ENCODE measurements at places on chromosomes 1 and 21.
A peak's percentile ranks its signal among the peaks of the same experiment; 100 is the strongest.

GRCh38 chr1:68375919-68376318, 73.8 kb downstream of the RPE65 start:
- no peak for DNase-seq

DNA sequence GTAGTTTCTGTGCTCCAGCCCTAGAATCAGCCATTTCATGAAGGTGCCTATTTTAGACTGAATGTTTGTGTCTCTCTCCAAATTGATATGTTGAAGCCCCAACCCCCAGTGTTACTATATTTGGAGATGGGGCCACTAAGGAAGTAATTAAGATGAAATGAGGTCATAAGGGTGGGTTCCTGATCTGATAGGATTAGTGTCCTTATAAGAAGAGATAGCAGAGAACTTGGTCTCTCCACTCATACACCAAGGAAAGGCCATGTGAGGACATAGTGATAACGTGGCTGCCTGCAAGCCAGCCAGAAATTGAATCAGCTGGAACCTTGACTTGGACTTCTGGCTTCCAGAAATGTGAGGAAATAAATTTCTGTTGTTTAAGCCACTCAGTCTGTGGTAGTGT, 12.3 kb downstream of the RAVER2 start:
- DNase-seq, result no peak

DNA sequence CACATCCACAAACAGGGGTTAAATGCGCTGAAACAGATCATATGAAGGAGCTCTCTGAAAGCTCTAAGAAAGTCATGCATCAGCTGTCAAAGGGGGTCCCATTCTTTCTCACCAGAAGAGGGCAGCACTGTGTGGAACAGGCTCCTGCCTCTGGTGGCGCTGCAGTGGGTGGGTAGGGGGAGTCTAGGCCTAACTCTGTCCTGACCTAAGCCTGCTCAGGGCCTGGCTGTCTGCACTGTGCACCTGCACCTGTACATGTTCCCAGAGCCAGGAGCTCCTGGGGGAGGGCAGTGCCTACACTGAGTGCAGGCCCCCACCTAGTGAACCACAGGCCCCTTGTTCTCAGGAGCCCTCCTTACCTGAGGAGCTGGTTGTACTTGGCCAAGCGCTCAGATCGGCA, 16.0 kb downstream of the ENO1 start:
- no peak for DNase-seq

GRCh38 chr1:22969304-22969709, 3.4 kb downstream of the LACTBL1 start:
- DNase-seq, result peak; percentile 66

DNA sequence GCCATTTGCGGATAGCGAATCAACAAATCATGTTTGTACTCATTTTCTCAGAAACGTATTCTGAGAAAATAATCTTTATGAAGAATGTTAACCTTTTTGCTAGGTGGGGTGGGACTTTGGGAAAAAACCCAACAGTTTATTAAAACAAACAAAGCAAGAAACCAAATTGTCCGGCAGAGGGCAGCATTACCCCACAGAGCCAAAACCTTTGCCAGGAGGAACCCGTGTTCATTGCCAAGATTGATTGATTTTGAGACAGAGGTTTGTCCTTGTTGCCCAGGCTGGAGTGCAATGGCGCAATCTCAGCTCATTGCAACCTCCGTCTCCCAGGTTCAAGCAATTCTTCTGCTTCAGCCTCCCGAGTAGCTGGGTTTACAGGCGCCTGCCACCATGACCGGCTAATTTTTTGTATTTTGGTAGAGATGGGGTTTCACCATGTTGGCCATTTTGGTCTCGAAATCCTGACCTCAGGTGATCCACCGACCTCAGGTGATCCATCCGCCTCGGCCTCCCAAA, 70.8 kb upstream of the RHOU start:
- DNase-seq, result peak; percentile 72

DNA sequence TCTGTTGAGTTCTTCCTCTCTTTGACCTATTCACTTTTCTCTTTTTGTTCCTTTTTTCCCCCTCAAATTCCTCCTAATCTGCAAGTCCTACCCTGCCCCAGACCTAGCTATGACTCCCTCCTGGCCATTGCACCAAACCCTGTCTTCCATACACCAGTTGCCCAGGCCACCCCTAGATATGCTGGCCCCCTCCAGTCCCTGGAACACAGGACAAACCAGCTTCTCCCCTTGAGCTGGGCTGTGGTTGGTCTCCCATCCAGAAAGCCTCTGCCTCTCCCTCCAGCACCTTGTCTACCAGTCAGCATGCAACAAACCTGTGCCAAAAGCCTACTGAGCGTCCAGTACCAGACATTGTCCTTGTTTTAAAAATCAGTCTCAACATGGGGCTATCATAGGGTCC, 59.4 kb downstream of the ELK4 start:
- no peak for DNase-seq

DNA sequence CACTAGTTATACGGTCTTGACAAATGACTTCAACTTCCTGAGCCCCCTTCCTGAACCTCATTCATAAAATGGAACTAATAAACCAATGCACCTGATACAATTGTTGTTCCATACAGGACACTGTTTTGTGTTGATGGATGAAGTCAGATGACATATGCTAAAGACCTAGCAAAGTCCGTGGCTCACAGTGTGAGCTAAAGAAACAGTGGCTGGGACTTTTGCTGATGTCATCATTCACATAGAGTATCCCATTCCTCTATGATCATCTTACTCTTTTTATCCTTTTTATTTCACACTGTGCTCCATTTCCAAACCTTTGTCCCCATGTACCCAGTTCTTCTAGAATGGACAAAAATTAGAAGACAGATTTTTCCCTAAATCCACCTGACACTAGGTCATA, 83.7 kb upstream of the KAZN start:
- no peak for DNase-seq

GRCh38 chr1:92017656-92018055, 12.1 kb upstream of the EPHX4 start:
- DNase-seq, result no peak

DNA sequence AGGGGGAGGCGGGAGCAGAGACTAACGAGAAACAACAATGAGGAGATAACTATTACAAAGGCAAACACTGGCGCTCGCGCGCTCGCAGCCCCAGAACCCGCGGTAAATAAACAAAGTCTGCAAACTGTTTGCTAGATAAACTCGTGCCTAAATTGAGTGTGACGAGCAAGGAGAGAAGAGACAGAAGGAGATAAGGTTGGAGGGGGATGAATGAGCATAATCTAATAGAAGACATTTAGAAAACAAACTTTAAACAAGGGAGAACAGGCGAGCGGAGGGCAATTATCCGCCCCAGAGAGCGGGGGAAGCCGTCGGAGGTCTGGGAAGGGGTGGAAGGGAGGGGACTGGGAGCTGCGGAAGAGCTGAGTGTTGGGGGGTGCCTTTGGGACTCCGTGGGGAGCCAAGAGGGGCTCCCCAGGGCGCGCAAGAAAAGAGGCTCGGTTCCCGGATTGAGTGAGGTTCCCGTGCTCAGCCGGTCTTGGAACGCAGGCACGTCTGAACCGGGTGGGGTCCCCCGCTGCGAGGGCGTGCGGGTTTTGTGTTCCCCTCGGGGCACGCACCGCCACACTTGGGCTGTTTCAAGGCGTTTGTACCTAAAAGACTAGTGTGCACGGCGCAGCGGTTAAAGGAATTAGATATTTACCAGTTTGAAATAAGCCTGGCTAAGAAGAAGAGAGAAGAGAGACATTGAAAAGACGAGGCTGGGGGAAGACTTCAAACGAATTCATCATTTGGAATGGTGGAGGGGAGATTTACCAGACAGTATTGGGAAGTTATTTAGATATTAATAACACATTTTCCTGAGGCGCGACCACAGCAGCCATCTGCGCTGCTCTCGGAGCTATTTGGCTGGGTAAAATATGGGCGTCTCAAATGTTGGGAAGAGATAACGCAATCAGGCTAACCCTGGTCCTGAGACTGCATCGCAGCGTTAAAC, 10.6 kb downstream of the PAX7 start:
- no peak for DNase-seq

- no peak for DNase-seq
These were observed 27.0 kb downstream of the DNASE2B start for GRCh38 chr1:84425150-84425896.

- DNase-seq, result no peak
These were observed 28.8 kb upstream of the PPP2R5A start for GRCh38 chr1:212256369-212256768.

DNA sequence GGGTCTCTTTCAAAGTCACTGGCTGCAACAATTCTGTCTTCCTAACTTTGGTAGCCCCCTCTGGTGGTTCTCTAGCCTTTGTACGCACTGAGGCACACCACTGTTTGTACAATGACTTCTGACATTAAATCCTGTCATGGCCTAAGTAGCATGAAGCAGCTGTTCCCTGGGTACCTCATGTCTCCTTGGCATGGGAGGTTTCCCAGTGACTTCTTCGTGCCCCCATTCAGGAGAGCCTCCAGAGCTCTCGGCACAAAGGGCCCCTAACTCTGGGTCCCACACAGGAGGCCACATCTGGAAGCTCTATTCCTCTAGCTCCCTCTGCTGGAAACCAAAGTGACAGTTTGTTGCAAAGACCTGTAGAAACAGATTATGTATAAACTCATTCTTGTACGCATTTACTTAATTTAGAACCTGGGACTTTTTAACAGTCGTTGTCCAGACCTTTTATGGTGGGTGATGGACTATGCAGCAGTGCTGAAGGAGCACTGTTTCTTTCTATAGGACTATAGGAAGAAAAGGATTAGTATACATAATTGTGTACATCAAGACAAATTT, 13.4 kb downstream of the SWT1 start:
- DNase-seq, result peak; percentile 58

DNA sequence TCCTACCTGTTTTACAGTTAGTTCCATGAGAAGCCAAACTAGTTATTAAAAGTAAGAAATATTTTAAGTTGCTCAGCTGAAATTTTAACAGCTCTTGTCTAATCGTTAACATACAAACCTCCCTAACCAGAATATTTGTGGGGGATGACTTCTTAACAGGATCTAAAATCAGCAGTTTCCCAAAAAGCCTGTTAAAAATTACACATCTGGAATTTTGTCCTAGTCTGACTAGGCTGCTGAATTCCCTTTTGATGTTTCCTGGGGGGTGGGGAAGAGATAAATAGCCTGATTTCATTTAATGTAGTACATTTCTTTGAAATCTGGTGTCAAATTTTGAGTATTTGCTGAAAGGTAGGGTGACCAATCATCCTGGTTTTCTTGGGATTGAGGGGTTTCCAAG, 78.8 kb upstream of the ARHGAP29 start:
- DNase-seq, result no peak

- DNase-seq, result no peak
These were observed 70.2 kb downstream of the BACH1 start for GRCh38 chr21:29368906-29369305.

- DNase-seq, result no peak
These were observed 89.1 kb downstream of the RWDD3 start for GRCh38 chr1:95323123-95323522.

DNA sequence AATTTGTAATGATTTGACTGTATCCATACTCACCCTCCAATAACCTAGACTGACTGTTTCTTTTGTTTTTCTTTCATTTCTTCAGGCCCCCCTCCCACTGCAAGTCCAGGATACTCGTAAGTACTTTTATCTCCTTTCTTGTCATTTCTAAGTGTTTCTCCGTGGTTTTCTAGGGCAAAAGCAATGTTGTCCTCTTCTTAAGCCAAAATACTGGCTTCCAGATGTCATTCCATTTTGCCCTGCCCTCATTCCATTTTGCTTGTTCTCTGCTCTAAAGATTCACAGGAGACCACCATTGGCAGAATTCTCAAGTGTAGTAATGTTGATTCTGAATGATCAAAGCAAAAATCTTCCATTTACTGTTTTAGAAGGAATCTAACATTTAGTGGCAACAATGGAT, 152.8 kb upstream of the UBE2U start:
- no peak for DNase-seq

DNA sequence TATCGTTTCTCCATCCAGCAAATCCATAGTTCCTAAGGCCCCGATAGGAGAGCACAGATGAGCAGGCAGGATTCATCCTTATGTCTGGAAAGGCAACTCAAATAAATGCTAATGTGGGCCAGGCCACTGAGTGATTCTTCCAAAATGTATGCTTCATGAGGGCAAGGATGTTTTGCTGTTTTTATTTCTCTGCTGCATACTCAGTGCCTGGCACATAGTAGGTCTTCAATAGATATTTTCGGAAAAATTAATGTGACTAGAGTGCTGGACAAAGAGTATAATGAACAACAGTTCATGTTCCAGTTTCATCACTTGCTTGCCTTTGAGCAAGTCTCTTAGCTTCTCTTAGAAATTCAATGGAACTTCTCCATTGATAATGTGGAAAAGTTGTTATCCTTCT, 357.7 kb downstream of the PRDM2 start:
- no peak for DNase-seq

GRCh38 chr1:208600456-208601190, 356.4 kb upstream of the PLXNA2 start:
- no peak for DNase-seq

DNA sequence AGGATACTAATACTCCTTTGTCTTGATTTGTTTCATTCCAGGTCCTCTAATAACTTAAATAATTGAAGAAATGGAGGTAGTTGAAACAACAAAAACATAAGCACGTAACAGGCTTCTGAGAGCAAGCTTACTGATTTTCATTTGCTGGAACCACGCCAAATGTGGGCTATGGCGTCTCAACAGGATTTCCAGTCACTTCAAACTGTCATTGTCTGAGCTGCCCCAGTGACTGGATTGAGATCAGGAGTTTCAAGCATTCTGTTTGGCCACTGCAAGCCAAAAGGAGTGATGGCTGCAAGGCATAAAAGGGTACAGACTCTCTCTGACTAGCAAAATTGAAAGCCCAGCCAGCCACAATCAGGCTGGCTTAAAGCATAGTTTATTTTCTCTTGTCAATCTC, 289.9 kb downstream of the DPYD start:
- DNase-seq, result no peak

- DNase-seq, result no peak
These were observed 34.5 kb upstream of the PLXNA2 start for GRCh38 chr1:208278638-208279037.

GRCh38 chr1:119660253-119661083, 12.4 kb upstream of the ZNF697 start:
- DNase-seq, result no peak

GRCh38 chr1:9143250-9143649, 14.3 kb upstream of the GPR157 start:
- no peak for DNase-seq

DNA sequence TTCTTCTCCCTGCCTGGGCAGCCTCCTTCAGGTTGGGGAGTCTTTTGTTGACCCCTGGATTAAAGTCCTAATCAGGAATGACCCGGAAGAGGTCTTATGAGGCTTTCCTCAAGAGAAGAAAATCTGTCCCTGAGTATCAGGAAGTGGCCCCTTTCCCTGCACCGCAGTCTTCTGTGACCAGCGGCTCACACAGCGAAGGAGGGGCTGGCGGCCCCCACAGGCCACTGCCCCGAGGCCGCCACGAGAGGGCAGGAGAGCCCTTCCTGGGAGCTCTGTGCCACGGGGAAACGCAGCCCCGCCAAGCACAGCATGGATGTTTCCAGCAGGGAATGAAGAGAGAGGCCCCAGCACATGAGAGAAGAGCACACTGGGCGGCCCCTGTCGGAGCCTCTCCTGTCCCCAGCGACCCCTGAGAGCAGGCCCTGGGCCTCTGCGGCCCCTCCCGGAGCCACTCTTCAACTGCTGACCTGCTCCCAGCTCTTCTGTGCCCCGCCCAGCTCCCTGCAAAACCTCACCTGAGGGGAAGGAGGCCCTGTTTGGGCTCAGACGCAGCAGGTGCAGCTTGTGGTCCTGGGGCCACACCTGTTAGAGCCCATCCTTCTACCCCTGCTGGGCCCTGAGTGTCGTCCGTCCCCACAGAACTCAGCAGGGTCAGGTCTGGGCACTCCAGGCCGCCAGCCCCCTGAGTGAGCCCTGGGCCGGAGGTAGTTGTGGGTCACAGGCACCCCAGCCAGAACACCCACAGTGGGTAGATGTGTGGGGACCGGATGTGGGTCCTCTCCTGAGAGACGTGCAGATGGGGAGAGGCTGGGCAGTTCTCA, 4.9 kb upstream of the POFUT2 start:
- DNase-seq, result peak; percentile 90

- DNase-seq, result no peak
These were observed 10.0 kb downstream of the CLDN19 start for GRCh38 chr1:42730002-42730401.
